ENCODE measurements at places on chromosomes 7 and 10. TPM values are rescaled to one million over a fixed set of nuclear protein-coding genes. Genes with fewer than 3 reads are reported as not detected.

- no peak for DNase-seq
Observed at GRCh38 chr7:130566168-130566897, 74.4 kb downstream of the MEST start.

DNA sequence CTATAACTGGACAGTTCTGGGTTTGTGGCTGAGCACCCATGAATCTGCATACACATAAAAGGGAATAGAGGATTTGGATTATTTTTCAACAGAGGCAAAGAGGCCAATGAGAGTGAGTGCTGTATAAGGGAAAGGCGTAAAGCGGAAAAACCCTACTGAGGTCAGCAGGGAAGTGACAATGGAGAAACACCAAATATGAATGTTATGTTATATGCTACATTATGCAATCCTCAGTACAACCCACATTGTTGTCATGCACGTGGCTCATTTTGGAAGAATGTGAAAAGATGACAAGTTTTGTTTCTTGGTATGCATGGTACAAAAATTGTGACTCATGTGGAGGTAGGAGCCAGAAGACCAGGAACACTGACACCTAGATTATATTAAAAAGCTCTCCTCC lies 113.6 kb upstream of the AMPH start:
- DNase-seq, result no peak

- peak; percentile 40 for DNase-seq
Observed at GRCh38 chr10:91163869-91164474, 56.5 kb upstream of the PCGF5 start.

DNA sequence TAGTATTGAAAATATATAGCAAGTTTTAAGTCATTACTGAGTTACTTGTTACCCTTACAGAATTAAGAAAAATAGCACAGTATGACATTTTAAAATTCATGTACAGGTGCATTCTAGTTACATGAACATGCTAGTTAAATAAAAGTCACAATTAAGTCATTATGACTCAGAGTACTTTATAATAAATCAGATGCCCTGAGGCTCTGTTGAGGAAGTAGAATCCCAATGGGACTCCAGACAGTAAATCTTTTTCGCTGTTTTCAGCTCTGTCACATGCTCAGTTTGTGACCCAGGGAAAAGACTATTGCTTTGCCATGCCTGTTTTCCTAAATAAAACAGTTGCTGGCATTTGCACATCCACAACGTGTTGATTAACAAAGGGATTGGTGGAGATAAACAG lies 21.0 kb downstream of the NUDT13 start:
- no peak for DNase-seq

GRCh38 chr10:8473205-8473604 lies 418.7 kb downstream of the GATA3 start:
- no peak for DNase-seq

DNA sequence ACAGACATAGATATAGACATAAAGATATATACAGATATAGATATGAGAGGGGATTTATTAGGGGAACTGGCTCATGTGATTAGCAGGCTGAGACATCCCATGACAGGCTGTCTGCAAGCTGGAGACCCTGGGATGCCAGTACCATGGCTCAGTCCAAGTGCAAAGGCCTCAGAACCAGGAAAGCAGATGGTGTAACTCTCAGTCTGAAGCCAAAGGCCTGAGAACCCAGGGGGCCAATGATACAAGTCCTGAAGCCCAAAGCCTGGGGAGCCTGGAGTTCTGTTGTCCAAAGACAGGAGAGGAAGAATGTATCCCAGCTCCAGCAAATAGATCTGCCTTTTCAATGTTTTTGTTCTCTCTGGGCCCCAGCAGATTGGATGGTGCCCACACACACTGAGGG lies 5.5 kb downstream of the NCOA4 start:
- DNase-seq, result no peak

GRCh38 chr10:60236869-60237524 lies 152.7 kb downstream of the ANK3 start:
- no peak for DNase-seq

The ADRB1 gene
- 2.3 TPM for total RNA-seq

The RPP38 gene
- total RNA-seq, result 40.1 TPM

The PIP gene
- not detected for total RNA-seq

The HABP2 gene
- total RNA-seq, result 24.3 TPM

The OIT3 gene
- not detected for total RNA-seq

The ZNF212 gene
- 15.9 TPM for total RNA-seq

The CALN1 gene
- total RNA-seq, result not detected

Measured in Caco-2 (cell line).